ENCODE measurements at places on chromosomes 7 and 10.

DNA sequence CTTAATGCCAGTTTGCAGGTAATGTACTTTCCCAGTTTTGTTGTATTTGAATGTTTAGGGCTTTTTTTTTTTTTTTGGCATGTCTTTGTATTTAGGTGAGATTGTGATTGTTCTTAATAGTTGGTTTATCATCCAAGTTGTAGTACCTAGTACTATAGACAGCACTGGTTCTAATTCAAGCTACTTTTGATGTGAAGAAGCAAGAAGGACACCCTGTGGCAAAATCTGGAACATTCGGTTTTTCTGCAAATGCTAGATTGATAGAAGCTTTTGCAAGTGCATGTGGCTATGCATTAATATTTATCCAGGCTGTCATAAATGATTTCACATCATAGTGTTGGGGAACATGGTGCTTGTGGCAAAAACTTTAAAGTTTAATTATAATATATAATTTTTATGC, 248.9 kb downstream of the FOXP2 start:
- no peak for DNase-seq

DNA sequence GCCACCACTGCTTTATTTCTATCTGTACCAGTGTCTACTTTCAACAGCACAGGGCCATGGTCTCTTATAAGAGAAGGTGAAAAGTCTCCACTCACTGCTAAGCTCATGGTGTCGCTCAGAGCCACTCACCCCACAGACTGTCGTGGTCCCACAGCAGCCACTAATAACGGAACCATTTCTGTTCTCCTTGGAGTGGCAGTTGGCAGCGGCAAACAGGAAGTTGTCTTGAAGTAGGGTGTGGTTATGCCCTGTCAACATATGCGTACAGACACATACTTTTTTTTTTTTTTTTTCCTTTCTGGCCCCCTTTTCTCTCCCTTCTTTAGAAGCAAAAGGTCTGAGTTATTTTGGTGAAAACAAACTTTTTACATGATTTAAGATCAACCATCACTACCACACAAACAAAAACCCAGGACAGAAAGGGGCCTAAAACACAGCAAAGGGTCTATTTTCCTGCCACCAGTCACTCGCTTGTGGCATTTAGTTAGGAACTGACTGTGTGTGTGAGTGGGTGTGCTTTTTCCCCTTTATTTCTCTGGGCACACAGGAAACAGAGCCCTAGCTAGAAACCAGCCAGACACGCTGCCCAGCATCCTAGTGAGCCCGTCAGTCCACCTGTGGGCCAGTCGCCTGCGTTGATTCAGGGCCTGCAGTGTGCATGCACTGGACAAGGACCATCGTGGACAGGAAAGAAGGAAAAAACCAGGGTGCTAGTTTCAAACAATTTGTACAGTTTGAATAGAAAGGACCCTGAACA, 96.7 kb upstream of the EFCAB10 start:
- DNase-seq: peak; percentile 90

- DNase-seq: no peak
Measured at GRCh38 chr7:107105591-107106245, 61.2 kb downstream of the PRKAR2B start.

DNA sequence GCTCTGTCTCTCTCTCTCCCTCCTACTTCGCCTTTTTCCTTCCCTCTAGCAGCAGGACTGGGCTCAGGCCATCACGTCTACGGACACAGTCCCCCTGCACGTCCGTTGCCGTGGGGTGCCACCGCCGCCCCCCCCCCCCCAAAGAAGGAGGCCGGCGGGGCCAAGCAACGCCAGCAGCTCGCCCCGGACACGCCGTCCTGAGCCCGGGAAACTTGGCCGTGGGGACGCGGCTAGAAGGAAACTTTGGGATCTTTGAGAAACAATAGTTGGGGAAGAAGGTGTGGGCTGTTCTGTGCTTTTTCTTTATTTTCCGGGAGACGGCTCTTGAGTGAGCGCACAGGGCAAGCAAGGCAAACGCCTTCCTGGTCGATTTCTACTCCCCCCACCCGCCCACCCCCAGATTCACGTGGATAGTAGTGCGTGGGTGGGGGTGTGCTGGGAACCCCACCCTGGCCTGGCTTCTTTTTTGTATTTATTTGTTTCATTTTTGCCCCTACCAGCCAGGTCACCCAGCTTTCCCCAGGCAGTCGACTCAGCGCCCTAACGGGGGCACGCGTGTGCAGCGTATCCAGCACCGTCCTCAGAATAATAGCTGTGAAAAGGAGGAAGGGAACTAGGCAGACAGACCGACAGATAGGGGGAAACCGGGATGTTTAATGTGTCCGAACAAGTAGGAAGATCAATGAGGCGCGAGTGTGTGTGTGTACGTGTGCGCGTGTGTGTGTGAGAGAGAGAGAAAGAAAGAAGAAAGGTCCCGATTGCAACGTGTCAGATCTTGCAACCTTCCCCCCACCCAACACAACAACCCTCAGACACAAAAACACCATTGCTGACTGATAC, 1.4 kb downstream of the MXI1 start:
- peak; percentile 55 for DNase-seq

GRCh38 chr7:157139111-157139809, 534 bp downstream of the UBE3C start:
- DNase-seq: peak; percentile 78

GRCh38 chr7:112484671-112485167, 3.9 kb downstream of the LSMEM1 start:
- DNase-seq: no peak

- DNase-seq: no peak
Measured at GRCh38 chr10:65581426-65582026, 1344.3 kb upstream of the LRRTM3 start.

DNA sequence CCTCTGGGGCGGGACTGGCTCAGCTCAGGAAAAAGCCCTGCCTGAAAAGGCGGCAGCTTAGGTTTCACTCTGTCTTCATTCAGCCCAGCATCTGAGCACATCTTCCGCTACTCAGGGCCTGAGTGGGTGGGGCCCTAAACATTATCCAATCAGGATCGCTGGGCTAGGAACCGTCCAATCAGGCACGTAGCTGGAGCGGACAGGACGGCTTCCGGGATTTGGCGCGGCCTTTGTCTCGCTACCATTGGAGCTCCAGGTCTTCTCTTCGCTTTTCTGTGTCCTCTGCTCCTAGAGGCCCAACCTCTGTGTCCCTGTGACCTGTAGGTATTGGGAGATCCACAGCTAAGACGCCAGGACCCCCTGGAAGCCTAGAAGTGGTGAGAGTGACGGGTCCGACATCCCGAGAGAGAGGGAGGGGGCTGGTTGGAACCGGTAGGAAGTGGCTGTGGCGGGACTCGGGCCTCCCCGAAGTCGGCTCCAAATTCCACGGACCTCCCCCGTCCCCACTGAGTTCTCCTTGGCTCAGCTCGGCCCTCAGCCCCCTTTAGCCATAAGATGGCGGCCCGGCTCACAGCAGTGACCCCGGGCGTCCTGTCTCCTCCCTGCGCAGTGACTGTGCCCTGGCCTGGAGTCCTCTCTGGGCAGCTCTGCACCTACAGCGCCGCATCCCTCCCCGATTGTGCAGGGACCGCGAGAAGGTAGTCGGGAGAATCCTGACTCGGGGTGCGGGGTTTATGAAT, 99.1 kb downstream of the ZNF680 start:
- peak; percentile 44 for DNase-seq

DNA sequence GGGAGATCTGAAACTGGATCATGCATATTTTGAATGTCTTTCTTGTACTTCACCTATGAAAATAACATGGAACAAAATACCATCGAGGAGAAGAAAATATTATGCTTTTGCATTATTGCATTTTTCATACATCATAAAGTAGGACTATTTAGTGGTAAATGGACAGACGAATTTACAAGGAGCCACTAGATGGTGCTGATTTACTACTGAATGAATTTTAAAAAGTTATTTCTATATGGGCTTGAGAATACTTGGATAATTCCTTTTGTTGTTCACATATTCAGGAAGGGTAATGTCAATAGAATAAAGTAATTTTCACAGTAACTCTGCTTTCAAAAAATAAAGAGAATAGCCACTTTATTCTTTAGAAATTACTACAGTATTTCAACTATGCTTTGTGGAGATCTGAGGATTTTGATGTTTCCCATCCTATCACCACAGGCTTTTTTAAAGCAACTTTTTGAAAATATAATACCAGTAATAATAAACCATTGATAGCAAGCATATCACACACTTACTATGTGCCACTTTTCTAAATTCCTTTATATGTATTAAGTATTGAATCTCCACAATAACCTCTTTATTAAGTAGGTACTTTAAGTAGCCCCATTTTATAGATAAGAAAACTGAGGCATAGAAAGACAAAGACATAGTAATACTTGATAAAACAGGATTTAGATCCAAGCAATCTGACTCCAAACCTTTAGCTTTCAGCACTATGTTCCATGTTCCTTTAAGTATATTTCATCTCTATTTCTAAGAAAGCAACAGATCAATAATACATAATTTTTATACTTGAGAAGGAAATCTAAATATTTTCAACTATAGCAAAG, 38.6 kb downstream of the NEBL start:
- no peak for DNase-seq

DNA sequence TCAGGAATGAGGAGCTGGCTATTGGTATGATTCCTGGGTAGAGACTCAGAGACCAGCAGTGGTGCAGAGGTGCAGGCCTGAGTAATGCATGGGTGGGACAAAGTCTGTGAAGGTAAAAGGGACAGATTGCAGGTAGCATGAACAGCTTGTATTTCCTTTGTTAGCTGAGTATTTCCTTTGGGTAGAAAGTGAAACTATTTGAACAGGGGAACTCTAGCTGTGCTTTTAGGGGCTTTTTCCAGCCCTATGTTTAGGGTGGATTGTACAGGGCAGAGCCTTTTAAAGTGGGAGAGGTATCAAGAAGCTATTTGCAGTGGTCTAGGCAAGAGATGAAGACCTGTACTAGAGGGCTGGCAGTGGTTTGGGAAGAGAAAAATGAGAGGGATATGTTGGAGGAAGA, 739.9 kb downstream of the REEP3 start:
- DNase-seq: no peak

GRCh38 chr10:110817614-110818013, 54.1 kb upstream of the PDCD4 start:
- DNase-seq: no peak

- no peak for DNase-seq
Measured at GRCh38 chr10:85848756-85849155, 517.8 kb downstream of the GRID1 start.
